ENCODE measurements at places on chromosomes 3 and 15. TPM values are rescaled to one million over a fixed set of nuclear protein-coding genes. Genes with fewer than 3 reads are reported as not detected.

Gene SYNPR
- total RNA-seq, result not detected

Gene ZPLD1
- total RNA-seq, result not detected

Gene A4GNT
- not detected for total RNA-seq

Gene QARS1
- 270 TPM for total RNA-seq

Gene CXCR6
- total RNA-seq, result not detected

Gene IL5RA
- total RNA-seq, result not detected

Gene ALPK3
- 0.97 TPM for total RNA-seq

Gene ARHGAP11A
- total RNA-seq, result 6.3 TPM

Gene RAB43
- total RNA-seq, result 29.6 TPM

Gene UNC45A
- 27.8 TPM for total RNA-seq

Gene SKOR1
- total RNA-seq, result not detected

Gene EFCC1
- not detected for total RNA-seq

Gene IL17RD
- total RNA-seq, result 1.3 TPM

Gene FGD5
- total RNA-seq, result 5.1 TPM

Gene ZNF639
- total RNA-seq, result 37.2 TPM

Gene CCR2
- not detected for total RNA-seq

Gene SHC4
- 0.72 TPM for total RNA-seq

Gene PLIN1
- total RNA-seq, result not detected

Gene CPN2
- total RNA-seq, result not detected

Gene SLC35G2
- total RNA-seq, result 25.1 TPM

Gene APOD
- total RNA-seq, result 45.9 TPM

Gene GADL1
- not detected for total RNA-seq

Gene LSAMP
- total RNA-seq, result 0.16 TPM

Gene IGSF11
- total RNA-seq, result not detected

Gene LINGO1
- 2.7 TPM for total RNA-seq

Gene STARD9
- 3.1 TPM for total RNA-seq

Gene SLC30A4
- total RNA-seq, result 8.3 TPM

Gene RYR3
- total RNA-seq, result not detected

Gene TTLL13
- total RNA-seq, result not detected

Gene LDHAL6B
- not detected for total RNA-seq

Gene TMEM40
- not detected for total RNA-seq

Gene UROC1
- not detected for total RNA-seq

Measured in cardiac atrium fibroblast (primary cell).